ENCODE measurements at places on chromosomes 7 and 10.

- no peak for DNase-seq
These were observed 49.8 kb upstream of the PDSS1 start for GRCh38 chr10:26647602-26648244.

DNA sequence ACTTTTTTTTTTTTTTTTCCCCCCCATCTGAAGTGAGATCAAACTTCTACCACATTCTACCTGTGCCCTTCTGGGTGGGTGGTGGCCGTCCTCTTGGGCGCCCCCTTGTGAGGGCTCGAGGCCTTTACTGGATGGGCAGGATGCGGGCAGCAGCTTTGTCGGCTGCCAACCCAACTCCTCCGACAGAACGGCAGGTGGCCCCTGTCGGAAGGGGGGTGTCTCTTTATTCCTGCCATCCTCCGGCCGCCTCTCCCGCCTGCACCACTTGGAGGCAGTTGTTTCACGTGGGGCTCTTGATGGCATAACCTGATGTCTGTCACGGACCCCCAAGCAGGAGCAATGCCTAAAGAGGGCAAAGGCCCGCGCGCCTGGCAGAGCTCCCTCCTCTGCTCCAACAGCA, 31.0 kb downstream of the AMZ1 start:
- peak; percentile 86 for DNase-seq

DNA sequence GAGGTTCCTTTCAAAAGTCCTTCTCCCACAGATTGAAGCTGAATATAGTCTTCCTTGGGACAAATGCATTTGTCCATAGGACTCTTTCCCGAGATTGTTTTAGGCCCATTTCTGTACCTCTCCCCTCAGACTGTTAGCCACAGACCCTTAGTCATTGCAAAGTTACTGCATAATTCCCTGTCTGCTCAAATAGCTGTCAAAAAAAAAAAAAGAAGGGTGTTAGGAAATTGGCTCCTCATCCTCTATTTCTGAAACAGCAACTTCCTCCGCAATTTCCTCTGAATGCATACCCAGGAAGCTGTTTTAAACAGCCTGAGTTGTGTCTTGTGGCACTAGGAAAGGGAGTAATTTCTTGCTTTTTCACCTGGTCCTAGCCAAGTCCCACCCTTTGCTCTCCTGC, 5.4 kb downstream of the LRRC4 start:
- no peak for DNase-seq

- no peak for DNase-seq
These were observed 63.7 kb upstream of the ARID5B start for GRCh38 chr10:61837755-61838171.

DNA sequence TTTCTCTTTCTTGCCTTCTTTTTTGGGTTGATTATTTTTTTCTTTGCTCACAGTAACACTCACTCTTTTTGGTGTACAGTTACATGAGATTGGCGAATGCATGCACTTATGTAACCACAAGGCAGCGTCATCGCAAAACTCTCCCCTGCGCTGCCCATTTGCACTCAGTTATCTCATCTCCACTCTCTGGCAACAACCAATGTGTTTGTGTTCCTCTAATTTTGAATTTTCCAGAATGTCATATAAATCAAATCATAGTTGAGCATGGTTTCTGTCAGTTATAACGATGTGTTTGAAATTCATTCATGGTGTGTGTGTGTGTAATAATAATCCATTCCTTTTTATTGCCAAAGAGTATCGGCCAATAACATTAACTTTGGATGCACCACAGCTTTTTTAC, 23.0 kb upstream of the IGFBP3 start:
- no peak for DNase-seq

GRCh38 chr7:76310102-76310957, 7.9 kb downstream of the HSPB1 start:
- DNase-seq, result no peak

GRCh38 chr7:37751096-37751495, 67.5 kb downstream of the GPR141 start:
- DNase-seq, result no peak

DNA sequence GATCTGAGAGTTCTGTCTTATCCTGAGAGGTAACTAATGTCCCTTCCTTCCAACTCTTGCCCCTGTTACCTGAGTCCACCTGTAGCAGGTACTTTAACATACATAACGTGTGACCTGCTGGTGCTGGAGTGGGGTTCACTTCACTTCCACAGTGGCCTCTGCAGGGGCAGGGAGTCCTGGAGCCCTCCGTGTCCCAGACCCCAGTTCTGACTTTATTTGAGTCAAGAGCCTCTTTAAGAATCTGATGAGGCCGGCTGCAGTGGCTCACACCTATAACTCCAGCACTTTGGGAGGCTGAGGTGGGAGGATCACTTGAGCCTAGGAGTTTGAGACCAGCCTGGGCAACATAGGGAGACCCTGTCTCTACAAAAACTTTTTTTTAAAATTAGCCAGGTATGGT, 117.0 kb upstream of the RET start:
- DNase-seq, result no peak

- peak; percentile 53 for DNase-seq
These were observed 1.3 kb upstream of the SAMD8 start for GRCh38 chr10:75110006-75110632.

DNA sequence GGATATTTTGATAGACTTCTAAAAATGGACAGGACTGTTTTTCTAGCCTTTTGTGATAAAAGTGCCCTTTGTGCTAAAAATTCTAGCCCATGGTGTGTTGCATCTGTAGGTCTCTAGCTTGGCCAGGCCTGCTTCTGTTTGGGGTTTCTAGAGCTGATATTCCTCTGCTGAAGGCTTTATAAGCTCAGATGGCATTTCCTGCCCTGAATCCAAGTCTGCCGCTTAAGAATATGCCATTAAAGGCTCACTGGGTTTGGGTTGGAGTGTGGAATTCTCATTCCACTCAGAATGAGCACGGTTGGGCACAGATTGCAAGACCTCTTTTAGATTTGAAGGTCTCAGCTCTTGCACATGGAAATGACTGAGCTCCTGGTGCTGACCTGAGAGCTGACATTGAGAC, 49.4 kb upstream of the IGFBP3 start:
- DNase-seq, result no peak
